ENCODE measurements at places on chromosomes 16 and 17.

DNA sequence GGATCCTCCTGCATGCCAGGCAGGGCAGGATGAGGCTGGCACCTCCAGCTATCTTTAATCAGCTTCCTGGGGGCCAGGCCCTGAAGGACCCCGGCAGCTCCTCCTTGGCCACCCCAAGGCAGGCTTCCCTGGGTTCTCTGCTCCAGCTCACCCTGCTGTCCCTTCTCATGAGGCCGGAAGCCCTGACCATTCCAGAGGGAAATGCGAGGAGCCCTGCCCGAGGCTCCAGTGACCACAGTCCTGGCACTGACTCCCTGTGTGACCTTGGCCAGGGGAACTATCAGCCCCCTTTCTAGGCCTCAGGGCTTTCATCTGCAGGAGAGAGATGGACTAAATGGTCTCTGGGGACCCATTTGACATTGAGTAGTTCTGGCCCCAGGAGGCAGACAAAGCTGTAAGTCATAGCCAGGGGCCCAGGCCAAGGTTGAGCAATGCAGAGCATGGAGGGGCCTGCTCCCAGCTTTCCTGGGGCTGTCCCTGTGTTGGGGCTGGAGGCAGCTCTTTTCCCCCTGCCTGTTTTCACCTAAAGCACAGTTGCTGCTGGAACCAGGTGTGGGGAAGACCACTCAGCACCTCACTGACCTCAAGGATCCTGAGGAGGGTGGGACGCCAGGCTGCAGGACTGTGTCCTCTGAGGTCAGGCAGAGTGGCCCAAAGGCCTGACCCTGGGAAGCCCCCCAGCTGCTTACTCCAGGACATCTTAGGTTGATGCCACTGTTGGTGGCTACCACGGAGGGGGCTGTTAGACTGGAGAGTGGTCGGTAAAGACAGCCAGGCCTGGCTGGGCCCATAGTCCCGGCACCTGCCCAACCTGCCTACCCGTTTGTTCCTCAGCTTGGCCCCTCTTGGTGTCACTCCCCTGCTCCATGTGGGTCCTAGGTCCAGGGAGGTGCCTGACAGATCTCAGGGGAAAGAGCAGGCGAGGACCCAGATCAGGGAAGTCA is 8.1 kb downstream of the KCNH6 start:
- DNase-seq = no peak

- no peak for DNase-seq
These were observed 6.8 kb downstream of the CCDC102A start for GRCh38 chr16:57529391-57530103.

GRCh38 chr16:70754371-70754770 is 46.6 kb downstream of the VAC14 start:
- no peak for DNase-seq

DNA sequence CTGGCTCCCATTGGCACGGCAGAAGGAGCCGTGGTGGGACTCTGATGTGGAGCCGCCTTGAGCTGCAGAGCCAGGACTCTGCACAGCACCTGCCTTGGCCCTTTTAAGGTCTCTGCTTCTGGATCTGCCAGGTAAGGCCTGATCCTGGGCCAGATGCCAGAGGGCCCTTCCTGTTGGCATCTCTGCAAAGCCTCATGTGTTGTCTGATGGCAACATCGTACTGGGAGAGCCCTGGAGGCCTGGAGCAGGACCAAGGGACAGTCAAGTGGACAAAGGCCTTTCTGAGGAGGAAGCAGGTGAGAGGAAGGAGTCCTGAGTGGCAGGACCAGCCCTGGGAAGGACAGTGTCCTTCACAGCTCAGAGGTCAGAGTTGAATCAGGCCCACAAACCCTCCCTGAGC is 26.1 kb downstream of the SOCS1 start:
- DNase-seq = no peak

- DNase-seq = no peak
These were observed 19.5 kb downstream of the MINK1 start for GRCh38 chr17:4852567-4853207.

GRCh38 chr17:8048236-8048635 is 9.4 kb downstream of the ALOX15B start:
- no peak for DNase-seq

GRCh38 chr16:55444754-55445485 is 34.1 kb upstream of the MMP2 start:
- DNase-seq = no peak

DNA sequence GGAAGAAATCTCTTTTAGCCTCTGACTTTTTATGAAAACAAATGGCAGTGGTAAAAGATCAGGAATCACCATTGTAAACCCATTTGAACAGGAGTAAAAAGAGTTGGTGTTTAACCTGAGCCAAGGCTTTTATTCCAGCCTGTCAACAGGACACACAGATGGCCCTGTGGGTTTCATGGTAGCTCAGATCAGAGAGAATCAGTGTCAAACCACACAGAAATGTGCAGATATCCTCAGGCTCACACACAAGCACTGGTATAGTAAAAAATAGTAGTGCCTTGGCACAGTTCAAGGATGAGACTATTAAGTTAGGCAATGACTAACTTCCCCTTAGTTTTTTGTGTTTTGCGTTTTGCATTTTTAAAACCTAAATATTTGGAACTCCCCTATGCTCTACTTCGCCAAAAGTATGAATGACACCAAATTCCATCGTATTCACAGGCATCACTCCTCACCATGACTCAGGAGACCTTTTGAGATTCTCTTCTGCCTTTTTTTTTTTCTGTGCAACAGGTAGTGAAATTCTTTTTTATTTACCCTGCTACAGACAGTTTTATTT is 1200.0 kb downstream of the CDH11 start:
- DNase-seq = no peak

DNA sequence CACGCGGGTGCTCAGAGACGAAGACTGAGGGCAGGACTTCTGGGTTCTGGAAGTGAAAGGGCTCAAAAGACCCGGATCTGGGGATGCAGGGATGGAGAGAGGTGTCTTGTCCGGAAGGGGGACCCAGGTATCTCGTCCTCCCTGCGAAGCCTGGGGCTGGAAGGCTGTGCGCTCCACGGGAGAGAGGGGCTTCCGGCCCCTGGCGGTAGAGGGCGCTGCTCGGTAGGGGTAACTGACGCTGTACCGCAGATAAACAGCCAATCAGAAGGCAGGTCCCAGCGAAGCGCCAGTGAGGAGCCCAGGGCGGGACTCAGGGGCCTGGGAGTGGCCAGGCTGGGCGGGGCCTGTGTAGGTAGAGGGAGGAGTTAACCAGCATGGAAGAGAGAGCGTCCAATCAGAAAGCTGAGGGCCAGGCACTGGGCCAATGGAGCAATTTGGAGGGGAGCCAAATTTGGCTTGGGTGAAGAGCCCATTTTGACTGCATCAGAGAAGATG is 804 bp downstream of the TGFB1I1 start:
- no peak for DNase-seq

GRCh38 chr17:9239793-9240658 is 218.7 kb downstream of the NTN1 start:
- peak; percentile 39 for DNase-seq

- no peak for DNase-seq
These were observed 23.2 kb upstream of the SSTR5 start for GRCh38 chr16:1049113-1049975.

- no peak for DNase-seq
These were observed 2.0 kb downstream of the ROGDI start for GRCh38 chr16:4800290-4801041.

GRCh38 chr16:19083670-19084069 is 16.3 kb downstream of the COQ7 start:
- DNase-seq = no peak

GRCh38 chr16:81175325-81175891 is 63.1 kb upstream of the BCO1 start:
- DNase-seq = no peak

DNA sequence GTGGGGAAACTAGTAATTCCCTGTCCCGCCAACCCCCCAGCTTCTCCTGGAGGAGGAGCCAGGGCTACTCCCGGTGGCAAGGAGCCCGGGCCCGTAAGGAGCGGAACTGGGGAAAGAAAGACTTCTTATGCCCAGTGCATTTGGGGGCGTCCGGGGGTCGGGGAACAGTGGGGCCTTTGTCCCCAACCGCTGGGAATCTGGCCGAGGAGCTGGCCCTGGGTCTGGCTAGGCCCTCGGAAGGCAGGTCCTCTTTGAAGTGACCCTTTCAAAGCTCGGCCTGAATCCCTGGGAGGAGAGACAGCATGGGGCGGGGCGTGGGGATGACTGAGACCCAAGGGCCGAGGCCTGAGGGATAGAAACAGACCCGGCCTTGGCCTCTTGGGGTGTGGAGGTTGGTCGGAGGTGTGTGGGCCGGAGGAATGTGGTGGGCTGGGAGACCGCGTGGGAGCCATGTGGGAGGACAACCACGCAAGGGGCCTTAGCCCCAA is 6.0 kb downstream of the ARHGAP23 start:
- DNase-seq = no peak

GRCh38 chr17:8154608-8155155 is 2.5 kb upstream of the PER1 start:
- no peak for DNase-seq

GRCh38 chr16:15672514-15673167 is 22.6 kb downstream of the NDE1 start:
- peak; percentile 38 for DNase-seq

GRCh38 chr17:1162116-1162855 is 17.5 kb downstream of the ABR start:
- no peak for DNase-seq

GRCh38 chr16:23082161-23082788 is 67.0 kb downstream of the USP31 start:
- DNase-seq = no peak

GRCh38 chr17:63772801-63773271 is 561 bp downstream of the CCDC47 start:
- DNase-seq = no peak
